ENCODE measurements at places on chromosomes 7 and 10.
A peak's percentile ranks its signal among the peaks of the same experiment; 100 is the strongest.

GRCh38 chr7:42407021-42407710 lies 170.2 kb upstream of the GLI3 start:
- no peak for DNase-seq

DNA sequence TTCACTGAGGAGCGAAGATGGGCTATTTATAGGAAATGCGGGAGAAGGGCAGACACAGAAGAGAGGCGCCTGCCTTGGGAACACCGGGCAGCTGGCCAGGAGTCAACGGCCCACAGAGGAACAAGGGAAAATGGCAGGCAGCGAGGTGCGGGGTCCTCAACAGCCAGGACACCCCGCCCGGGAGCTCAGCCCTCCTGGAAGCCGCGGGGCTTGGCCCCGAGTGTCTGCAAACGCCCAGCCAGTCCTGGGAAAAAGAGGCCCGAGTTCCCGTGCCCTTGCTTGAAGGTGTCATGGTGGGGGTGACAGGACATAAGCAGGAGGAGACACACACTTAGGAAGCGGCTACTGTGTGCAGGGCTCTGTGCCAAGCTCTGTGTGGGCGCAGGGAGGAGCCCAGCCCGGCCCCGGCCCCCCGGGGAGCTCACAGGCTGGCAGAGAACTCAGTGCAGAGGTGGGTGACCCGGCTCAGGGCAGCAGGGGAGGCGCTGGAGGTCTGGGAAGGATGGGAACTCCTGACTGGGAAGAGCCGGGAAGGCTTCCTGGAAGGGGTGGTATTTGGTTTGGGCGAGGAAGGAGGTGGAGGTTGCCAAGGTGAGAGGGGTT lies 79.9 kb downstream of the ELFN1 start:
- no peak for DNase-seq

DNA sequence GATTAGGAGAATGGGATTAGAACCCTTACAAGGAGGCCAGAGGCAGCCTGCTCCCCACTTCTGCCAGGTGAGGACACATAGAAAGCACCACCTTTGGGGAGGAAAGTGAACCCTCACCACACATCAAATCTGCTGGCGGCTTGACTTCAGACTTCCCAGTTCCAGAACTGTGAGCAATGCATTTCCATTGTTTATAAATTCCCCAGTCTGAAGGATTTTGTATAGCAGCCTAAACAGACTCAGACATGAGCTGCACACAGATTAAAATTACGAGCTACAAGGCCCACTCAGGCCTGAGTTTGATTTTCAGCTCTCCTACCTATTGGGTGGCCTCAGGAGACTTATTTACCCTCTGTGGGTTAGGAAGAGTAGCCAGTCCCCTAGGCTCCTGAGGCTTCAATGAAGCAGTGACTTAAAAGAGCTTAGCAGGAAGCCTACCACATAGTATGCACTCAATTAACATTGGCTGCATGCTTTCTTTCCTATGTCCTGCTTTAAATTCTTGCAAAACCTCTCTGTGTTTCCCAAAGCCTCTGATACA lies 350.7 kb upstream of the ZMIZ1 start:
- DNase-seq: no peak

GRCh38 chr7:36571190-36571560 lies 153.1 kb downstream of the AOAH start:
- DNase-seq: no peak

DNA sequence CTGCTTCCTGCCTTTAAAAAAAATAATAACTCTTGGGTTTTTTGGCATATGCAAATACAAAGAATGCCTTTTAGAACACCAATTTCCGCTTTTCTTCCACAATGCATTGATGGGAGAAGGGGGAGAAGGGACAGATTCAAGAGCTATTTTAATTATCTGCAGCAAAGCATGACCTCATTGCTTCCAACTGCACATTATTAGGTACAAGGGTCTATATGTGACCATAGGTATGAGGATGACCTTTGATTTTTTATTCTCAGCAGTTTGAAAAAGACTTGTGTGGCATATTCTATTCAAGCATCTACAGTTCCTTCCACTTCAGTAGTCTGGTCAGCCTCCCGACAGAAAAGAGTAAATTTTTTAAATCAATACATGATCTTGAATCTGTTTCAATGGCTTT lies 39.7 kb downstream of the GRB10 start:
- no peak for DNase-seq

DNA sequence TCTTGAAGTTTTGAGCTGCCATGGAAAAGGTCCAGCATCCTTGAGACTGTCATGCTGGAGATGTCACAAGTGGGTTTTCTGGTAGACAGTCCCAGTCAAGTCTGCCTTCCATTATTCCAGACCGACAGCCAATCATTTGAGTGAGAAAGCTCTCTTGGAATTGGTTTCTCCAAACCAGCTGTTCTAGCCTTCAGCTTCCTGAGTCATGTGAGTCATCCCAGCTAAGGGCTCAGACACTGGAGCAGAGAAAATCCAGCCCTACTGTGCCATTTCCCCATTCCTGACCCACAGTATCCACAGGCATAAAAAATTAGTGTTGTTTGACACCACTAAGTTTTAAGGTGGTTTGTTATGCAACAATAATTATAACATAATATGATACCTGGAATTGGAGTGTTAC lies 219.0 kb downstream of the ADRA2A start:
- DNase-seq: no peak

GRCh38 chr7:78169992-78170391 lies 371.4 kb downstream of the PHTF2 start:
- no peak for DNase-seq

DNA sequence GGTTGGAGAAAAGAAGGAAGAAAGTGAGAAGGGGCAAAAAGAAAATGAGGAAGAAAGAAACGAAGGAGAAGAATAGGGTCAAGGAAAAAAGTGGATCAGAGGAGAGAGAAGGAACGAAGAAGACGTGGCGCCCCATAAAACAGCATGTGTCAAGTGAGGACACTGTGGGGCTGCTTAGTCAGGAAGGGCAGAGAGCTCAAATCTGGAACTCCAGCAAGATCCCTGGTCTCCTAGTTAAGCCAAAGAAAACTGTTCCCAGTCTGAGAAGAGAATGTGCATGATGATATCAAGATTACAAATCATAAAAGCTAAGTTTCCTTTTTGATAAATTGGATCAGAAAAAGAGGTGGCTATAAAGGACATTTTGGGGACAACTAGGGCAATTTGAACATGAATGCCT lies 33.0 kb downstream of the CREB3L2 start:
- no peak for DNase-seq

- no peak for DNase-seq
Observed at GRCh38 chr10:74824900-74825370, 1.5 kb upstream of the KAT6B start.

DNA sequence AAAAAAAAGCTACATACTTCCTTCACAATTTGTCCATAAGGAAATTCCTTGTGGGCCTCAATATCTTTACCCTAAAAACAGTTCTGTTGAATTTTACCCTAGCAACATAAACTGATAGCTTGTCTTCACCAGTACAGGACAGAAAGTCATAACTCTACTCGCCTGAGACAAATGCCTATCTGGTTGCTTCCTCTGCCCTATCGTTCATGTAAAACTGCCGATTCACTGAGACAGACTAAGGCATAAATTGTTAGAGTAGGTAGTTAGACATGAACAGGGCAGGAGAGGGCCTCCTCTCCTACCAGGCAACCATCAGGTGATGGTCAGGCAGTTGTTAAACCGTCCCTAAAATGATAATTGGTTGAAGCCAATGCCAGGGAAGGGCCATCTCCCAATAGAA lies 25.0 kb downstream of the IFIT3 start:
- DNase-seq: no peak

DNA sequence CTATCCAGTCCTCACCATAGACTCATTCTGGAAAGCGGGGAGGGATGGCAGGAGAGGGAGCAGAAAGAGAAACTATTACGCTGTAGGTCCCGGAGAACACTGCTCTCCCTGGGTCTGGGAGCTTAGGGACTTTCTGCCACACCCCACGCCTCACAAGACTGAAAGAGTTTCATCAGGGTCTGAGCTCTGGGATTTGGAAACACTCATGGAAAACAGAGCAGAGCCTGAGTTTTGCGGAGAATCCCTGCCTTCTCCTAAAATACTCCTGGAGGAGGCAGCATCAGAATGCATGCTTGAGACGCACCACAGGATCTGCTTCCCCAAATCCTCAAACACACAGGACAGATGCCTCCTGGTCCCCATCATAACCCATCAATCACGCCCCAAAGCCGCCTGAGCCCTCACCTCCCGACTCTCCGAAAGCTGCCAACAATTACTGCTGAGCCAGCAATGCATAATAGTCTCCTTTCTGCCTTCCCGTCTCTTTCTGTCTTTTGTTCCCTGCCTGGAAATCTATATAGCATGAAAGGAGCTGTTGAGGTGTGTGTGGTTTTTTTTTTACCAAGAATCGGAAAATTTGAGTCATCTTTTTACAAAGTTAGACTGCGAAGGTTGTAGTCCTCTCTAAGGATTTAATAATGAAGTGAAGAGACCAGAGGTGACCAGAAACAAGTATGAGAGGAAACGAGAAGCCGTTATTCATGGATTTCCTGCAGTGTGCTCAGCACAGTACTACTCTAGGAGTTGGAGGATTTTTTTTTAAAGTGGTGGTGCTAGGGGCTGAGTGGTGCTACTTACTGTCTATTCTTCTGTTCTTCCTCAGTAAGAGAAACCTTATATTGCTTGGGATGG lies 37.7 kb downstream of the ASB13 start:
- DNase-seq: peak; percentile 79

DNA sequence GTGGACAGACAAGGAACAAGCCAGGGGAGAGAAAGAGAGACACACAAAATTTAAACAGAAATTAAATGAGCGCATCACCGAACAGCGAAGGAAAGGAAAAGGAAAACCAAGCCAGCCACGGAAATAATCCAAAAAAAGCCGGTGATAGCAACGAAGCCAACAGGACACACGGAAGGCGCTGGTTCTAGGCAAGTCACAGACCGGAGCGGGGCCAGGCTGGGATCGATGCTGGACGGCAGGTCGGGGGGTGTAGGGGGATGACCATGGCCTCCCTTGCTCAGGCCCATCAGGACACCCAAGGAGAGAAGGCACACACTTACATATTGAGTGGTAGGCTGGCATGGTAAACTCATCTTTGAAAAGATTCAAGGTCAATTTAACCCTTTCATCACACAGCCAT lies 202.5 kb upstream of the PTN start:
- DNase-seq: no peak

DNA sequence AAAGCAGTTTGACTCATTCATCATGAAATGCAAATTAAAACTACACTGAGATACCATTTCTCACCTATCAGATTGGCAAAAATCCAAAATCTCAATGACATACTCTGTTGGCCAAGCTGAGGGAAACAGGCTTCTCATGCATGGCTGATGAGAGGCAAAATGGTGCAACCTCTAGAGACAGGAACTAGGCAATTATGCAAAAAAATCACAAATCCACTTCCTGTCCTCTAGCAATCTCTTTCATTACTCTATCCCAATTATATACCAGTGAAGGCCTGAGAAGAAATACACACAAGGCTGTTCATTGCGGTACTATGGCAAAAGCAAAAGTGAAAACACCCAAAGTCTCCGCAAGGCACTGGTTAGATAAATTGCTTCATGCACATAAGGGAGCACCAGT lies 25.9 kb upstream of the PTPRN2 start:
- DNase-seq: no peak

DNA sequence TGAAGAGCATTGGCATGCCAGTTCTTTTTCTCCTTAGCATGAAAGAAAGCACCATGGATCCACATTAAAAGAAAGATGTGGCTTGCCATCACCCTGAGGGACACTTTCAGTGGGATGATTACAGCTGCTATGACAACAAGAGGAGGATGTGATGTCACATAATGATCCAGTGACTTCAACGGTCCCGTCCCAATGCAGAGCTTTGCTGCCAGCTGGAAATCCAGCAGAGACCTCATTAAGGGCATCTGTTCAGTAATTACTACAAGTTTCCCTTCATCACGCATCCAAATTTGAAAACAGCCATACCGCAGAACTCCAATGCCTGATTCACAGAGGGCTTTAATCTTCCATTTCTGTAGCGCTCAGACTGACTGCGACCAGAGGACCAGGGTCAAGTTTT lies 206.6 kb downstream of the LSM5 start:
- no peak for DNase-seq

DNA sequence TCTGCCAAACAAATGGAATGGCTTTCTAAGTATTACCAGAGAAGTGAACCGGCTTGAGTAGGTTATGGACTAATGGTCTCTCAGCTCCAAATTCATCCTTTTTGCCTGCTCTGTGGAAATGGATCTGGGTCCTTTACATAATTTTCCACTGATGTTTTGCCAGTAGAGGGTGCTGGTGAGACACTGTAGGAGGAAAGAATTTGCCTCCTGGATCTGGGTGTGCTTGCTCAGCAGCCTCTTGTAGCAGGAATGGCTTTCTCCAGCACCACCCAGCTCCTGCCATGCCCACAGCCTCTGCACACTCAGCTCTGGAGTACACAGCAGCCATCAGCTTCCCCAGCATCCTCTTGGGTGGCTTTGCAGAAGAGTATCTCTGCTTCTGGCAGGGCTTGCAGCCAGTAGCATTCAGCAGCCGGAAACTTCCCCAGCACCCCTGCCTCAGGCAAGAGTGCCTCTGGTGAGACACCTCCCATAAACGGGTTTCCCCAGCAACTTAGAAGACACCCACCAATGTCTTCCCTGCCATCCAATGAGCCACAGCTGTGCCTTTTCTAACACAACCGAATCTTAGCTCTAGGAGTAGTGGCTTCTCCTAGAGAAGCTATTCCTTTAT lies 235.0 kb upstream of the PLPP4 start:
- no peak for DNase-seq

DNA sequence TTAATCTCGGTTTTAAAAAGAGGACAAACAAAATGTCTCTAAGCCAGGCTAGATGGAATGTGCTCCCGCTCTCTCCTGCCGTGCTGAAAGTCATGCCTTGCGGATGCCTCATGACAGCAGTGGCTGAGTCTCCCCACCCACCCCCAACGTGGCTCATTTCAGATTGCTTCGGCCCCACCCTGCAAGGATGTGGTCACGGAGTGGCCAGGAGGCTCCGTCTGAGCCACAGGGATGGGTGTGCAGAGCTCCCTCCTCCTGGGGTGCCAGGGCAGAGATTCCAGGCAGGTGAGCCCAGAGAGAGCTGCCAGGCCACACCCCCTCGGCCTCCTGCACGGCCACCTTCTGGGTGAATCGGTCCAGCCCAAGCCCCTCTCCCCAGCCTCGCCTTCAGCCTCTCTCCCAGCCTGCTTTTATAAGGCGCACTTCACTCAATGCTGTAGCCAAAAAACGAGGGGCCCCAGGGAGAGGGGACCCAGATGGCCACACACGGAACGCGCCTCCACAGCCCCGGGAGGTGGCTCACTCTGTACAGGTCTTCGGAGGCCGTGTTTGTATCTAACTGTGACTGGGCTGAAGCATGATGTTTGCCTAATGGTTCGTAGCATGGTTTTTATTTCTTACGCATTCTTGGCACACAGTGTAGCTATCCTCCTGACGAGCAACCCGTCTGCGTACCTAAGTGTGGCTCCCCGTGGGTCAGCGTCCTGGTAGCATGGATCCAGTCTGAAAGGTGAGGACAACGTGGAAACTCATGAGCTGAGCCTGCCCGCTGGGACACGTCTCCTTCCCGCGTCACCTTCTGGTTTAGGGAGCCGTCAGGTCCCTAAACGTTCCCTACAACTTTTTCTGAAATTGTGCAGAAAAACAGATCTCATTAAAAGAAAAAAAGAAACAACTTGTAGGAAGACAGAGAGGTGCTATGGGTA lies 413.8 kb upstream of the FOXK1 start:
- DNase-seq: peak; percentile 52

GRCh38 chr10:106682175-106682574 lies 482.3 kb downstream of the SORCS1 start:
- no peak for DNase-seq
